ENCODE measurements at places on chromosomes 2 and 18.

GRCh38 chr2:102999958-103000357 is 238.1 kb downstream of the TMEM182 start:
- no peak for DNase-seq

- DNase-seq = no peak
Measured at GRCh38 chr2:154995361-154995760, 296.9 kb downstream of the KCNJ3 start.

GRCh38 chr18:32553174-32553573 is 82.5 kb upstream of the GAREM1 start:
- no peak for DNase-seq

GRCh38 chr2:25418944-25419677 is 77.4 kb upstream of the DNMT3A start:
- DNase-seq = no peak

DNA sequence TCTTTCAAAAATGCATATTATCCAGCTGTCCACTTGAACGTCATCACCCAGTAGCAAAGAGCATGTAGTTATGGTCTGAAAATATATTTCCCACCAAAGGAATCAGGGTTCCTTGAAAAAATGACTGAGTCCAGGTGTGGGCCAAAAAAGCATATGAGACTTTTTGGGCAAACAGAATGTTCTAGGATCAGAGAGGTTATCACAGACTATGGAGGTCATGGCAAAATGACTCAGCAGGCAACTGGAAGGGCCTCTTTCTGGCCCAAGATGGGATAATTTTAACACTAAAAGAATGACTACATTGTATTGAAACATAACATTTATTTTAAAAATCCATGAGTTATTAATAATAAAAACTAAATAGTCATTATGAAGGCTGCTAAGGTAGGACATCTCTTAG is 77.1 kb downstream of the COBLL1 start:
- no peak for DNase-seq

DNA sequence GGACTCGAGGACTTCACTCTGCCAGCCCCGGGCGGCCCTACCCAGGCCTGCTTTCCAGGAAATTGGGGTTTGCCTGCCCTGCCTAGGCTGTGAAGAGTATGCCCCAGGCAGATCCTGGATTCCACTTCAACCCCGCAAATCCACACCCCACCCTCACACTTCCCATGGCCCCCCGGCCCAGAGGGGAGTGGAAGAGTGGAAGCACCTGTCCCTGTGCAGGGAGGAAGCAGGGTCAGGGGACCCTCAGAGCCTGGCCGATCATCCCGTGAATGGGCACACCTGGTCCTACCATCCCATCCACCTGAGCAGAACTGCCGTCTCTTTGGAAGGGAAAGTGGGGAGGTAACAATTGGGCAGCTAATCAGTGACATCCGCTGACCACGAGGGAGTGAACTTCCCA is 245.2 kb downstream of the EIPR1 start:
- DNase-seq = no peak

GRCh38 chr2:8408560-8409460 is 273.0 kb upstream of the ID2 start:
- DNase-seq = peak; percentile 83

GRCh38 chr2:68272246-68272994 is 20.1 kb upstream of the PPP3R1 start:
- no peak for DNase-seq

- peak; percentile 88 for DNase-seq
Measured at GRCh38 chr2:105746177-105747080, 1.7 kb downstream of the NCK2 start.

GRCh38 chr2:84380875-84381274 is 78.2 kb downstream of the SUCLG1 start:
- no peak for DNase-seq

- DNase-seq = no peak
Measured at GRCh38 chr2:46293466-46293865, 3.7 kb upstream of the EPAS1 start.

DNA sequence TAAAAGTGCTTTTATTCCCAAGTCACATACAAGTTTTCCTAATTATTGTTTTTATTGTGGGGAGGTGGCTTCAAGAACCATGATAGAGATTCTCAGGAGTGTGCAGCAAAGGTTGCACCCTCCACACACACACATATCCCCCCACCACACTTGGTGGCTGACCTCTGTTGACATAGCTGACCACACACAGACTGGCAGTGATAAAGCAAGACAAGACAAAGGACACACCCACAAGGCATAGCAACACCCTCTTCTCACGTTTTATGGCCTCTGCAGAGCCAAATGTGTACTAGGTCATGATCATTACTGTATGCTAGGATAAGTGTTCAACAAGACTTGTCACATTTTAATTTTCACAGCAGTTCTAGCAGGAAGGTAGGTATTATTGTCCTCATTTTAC is 143.0 kb upstream of the EPC2 start:
- DNase-seq = no peak

GRCh38 chr2:65420712-65421431 is 11.5 kb downstream of the SPRED2 start:
- DNase-seq = no peak

- DNase-seq = no peak
Measured at GRCh38 chr2:204947405-204947804, 402.1 kb downstream of the PARD3B start.

DNA sequence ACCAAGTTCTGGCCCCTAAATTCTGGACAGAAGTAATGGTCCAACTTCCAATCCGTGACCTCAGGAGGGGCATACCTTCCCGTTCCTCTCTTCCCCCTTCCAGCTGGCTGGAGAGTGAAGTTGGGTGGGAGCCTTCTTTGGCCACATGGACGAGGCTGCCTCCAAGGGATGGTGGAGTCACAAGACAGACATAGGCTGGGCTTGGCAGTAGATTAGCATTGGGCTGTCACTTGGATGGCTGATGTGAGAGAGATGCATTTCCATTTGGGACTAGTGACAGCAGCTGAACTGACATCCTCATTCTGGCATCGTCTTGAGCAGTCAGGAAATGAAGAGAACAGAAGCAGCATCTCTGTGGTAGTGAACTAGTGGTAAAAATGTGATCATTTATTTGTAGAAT is 12.6 kb downstream of the NT5DC4 start:
- no peak for DNase-seq

GRCh38 chr2:237592425-237592980 is 2.0 kb upstream of the RAB17 start:
- DNase-seq = no peak

DNA sequence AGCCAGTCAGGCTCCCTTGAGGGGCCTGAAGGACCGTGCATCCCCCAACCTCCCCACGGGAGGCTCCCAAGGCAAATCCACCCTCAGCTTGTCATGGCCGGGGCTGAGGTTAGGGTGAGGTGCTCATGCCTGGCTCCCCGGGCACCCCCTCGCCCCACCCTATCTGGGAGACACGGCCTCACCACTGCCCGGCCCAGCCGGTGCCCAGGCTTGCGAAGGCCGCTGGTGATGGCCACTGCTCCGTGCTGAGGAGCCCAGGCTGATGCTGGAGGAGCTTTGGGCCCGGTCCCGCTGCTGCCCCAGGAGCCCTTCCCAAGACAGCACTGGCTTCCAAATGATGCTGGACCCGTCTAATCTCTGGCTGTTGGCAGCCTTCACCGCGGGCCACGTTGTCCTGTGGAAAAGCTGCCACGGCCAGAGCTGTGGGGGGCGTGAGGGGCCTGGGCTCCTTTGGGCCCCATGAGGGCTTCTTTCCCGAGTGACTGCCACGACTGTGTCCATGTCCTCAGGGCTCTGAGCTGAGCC is 135.7 kb upstream of the CTDP1 start:
- DNase-seq = peak; percentile 16

DNA sequence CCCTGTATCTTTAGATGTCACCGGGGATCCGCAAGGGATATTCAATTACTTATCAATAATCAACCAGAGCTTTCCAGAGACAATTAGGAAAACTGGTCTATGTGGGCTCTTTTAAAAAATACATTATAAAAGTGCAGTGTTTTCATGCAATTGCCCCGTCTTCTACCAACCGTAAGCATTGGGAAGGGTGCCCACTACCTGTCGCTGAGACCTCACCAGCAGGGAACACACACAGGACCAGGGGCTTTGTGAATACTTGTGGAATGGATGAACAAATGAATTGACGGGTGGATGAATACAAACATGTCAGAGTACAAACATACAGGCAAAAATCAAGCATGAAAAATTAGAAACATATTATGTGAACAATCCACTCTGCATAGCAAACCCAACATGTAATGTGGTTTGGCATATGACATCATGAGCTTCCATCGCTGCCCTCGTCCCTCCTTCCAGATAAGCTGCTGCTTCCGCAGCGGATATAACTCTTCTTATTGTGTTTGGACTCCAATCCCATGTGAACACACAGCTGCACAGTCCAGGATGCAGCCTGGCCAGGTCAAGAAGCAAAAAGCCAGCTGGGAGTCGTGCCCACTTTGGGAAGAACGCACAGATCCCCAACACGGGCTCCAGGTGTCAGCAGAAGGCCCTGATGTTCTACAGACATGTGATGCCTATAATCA is 5.3 kb downstream of the FHL2 start:
- no peak for DNase-seq

- no peak for DNase-seq
Measured at GRCh38 chr2:216911886-216912285, 52.0 kb upstream of the TNP1 start.

DNA sequence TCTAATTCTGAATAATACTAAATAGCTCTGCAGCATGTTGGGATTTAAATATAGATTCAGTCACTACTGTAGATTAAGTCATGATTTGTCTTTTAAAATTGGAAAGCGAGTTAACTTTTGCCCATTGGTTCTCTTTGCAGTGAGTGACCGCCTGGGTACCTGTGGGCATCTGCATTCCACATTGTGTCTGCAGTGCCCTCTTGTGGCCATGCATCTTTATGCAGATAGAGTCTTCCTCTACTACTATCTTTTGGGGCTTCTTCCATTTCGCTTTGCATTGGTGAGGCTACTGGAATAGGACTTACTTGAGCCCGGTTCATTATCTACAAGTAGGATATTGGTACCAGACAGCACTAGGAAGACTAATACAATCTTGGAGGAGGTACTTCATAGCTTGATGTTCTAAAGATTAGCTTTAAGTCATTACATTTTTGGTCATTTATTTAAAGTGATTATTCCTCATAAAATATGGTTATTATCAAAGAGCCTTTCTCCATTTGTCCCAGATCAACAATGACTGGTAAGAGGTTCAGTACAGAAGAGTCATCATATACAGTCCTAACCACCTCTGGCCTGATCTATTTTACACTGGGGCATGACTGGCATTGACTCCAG is 203.0 kb downstream of the SOCS6 start:
- DNase-seq = peak; percentile 65
